Fibroblast of lung (primary cell): ENCODE measurements at places on chromosomes 13 and 19. TPM values are rescaled to one million over a fixed set of nuclear protein-coding genes. Genes with fewer than 3 reads are reported as not detected.

IGSF23 gene
- total RNA-seq = 0.26 and 0.33 TPM in 2 replicates

GSX1 gene
- total RNA-seq = not detected in 2 replicates

JAK3 gene
- 1.2 and 1.3 TPM in 2 replicates for total RNA-seq

CCL25 gene
- not detected in 2 replicates for total RNA-seq

CASP14 gene
- total RNA-seq = not detected in 2 replicates

HCN2 gene
- 0.26 and 0.50 TPM in 2 replicates for total RNA-seq

ZNF57 gene
- 4.1 and 5.3 TPM in 2 replicates for total RNA-seq

ZNF793 gene
- total RNA-seq = 2.6 and 5.9 TPM in 2 replicates
